A549 (cell line): ENCODE measurements at places on chromosomes 5 and 9.
A peak's percentile ranks its signal among the peaks of the same experiment; 100 is the strongest.

- no peak for DNase-seq
Measured at GRCh38 chr5:93585041-93585766, 2.2 kb downstream of the NR2F1 start.

GRCh38 chr5:172692981-172693380 lies 51.9 kb downstream of the NEURL1B start:
- DNase-seq: no peak

DNA sequence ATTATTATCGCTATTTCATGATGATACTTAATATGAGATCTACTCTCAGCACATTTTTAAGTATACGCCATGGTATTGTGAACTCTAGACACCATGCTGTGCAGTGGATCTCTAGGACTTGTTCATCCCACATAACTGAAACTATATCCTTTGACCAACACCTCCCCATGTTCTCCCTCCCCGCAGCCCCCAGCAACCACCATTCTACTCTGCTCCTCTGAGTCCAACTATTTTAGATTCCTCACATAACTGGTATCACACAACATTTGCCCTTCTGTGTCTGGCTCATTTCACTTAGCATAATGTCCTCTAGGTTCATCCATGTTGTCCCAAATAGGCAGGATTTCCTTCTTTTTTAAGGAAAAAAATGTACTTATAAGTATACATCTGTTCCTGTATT lies 6.6 kb upstream of the TBC1D2 start:
- no peak for DNase-seq

DNA sequence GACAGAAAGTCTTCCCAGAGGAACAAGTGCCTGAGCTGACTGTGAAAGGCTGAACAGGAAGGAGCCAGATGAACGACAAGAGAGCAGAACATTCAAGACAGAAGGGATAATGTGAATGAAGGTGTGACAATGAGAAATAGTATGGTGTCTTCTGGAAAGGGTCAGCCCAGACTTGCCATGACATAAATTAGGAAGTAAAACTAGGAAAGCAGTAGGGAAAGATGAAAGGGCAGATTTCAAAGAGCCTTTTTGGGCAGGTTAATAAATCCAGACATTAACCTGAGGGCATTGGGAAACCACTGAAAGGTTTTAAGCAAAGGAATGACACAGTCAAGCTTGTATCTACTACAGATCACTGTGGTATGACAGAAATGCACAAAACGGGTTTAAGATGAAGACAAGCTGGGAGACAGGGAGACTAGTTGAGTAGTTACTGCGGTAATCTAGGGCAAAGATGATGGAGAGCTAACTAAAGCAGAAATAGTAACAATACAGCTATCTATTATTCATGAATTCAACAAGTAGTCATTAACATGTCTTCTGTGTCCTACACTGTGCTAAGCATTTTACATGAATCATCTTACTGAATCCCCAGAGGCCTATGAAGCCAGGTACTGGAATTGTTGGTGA lies 580.9 kb upstream of the WWC1 start:
- DNase-seq: no peak

GRCh38 chr5:8825139-8825757 lies 720.6 kb downstream of the SEMA5A start:
- DNase-seq: no peak

- DNase-seq: no peak
Measured at GRCh38 chr9:87108661-87109060, 161.4 kb upstream of the GAS1 start.

GRCh38 chr5:24923400-24923799 lies 278.6 kb upstream of the CDH10 start:
- DNase-seq: no peak

DNA sequence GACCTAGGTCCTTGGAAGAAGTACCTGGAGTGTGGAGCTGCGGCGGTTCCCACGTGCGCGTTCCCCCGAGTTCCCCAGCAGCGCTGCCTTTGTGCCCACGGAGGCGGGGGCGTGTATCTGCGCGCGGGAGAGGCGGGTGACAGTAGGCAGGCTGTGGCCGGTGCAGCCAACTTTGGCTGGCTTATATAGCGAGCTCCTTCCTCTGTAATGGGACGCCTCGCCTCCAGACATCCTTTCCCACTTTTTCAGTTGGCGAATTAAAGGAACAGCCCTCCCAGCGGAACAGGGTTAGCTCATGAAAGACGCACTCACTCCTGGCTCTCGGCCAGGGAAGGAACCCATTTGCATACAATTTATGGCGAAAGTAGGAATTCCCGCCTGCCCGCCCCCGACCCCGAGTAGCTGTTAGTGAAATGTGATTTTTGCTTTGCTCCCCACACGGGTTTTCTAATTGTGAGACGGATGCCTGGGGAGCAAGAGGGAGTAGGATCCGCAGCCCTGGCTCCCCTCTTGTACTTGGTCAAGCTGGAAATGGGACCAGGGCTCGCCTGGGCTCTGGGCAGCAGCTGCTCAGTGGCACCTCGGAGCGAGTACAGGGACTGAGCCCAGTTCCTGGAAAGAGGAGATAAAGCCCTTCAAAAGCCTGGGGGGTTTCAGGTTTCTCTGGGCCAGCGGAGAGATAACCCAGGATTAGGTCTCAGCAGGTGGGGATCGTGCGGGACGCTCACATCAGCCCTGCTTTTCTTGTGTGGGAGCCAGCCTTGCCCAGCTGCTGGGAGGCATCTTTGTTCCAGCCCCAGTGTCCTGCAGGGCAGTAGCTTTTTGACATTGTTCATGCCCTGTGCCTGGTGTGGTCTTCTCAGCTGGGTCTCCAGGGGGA lies at the start of gene TNC:
Gene TNC (minus strand): TSS at position 159 of the 880 bp plus-strand sequence. CDS start 27,139 bp downstream, outside the sequence.
- peak; percentile 45 for DNase-seq

DNA sequence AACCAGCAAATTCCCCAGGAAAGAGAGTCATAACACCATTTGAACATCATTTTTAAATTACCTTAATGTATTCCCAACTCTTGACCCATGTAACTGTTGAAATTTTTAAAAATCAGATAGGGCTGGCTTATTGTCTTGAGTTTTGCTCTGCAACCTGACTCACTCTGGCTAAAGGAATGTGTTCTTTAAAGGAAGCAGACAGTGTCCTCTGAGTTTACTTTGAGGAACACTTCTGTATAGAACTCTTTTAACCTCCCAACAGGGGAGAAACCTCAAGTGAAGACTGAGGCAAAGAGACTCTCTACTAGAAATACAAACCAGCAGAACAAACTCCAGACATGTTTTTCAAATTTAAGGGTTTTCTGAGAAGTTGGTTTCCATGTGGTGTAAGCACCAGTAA lies 248.9 kb downstream of the CWC27 start:
- DNase-seq: no peak

GRCh38 chr5:141001844-141002604 lies 35.7 kb downstream of the PCDHAC2 start:
- DNase-seq: peak; percentile 33

DNA sequence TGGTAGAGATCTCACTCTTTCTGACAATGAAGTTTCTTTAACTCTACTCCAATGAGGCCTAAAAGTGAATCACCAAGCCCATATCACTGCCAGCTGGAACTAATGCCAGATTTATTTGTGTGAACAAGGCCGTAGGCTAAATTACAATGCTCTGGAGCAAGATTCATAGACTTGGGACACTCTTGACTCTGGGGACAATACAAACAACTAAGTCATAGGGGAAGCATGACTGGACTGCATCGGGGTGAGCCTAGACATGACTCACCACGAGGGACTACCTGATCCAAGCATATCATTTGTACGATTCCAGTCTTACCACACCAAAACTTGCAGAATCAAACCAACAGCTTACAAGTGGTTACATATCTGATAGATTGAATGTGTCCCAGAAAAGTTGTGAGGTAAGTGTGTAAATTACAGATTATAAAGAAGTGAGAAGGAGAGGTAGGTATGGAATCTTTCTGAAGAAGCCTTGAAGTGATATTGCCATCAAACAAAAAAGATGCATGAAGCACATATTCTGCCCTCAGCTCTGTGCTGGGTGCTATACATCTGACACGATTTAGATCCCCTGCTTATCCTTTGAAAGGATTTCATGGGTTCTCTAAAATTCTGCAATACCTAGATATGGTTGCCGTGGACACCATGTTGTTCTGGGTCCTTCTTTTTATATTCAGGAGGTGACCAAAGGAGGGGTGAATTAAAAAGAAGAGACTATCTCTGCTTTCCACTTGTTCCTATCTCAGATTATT lies 199.3 kb upstream of the PDE4D start:
- DNase-seq: peak; percentile 38

- no peak for DNase-seq
Measured at GRCh38 chr5:53418826-53419658, 61.4 kb upstream of the FST start.

- DNase-seq: no peak
Measured at GRCh38 chr9:95953986-95954385, 78.5 kb downstream of the ERCC6L2 start.

DNA sequence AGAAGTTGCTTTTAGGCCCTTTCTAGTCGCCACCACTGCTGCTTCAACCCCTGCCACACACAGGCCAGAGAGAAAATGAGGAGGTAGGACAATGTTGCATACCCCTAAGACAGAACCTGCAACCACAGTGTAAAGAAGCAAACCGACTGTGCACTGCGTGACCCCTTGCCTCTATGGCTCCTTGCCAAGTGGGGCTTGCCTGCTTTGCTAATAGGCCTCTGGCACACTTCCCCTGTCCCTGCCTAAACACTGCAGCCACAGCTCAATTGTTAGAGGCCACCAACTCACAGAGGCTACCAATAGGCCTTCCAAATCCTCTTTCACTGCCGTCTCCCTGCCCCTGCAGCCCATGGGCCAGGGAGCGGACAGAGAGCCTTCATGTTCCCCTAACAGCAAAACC lies 280.1 kb downstream of the CDH10 start:
- no peak for DNase-seq

DNA sequence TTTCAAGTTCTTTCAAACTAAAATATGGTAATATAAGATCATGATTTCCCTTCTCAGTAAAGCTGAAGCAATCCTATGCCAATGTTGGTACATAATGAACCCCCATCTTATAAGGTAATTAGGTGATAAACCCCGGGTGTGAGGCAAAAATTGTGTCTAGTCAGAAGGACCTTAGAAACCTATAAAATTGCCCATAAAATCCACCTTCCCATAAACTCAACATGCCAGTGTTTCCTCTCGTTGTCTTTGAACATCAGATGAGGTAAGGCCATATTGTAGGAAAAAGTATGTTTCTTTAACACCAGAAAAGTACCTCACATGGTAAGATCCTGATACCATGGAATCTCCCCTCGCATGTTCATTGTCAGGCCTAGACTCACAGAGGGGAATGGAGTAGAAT lies 43.3 kb downstream of the SNCAIP start:
- DNase-seq: no peak

GRCh38 chr5:9781890-9782289 lies 151.7 kb upstream of the TAS2R1 start:
- no peak for DNase-seq

- DNase-seq: no peak
Measured at GRCh38 chr5:133962801-133963476, 5.5 kb downstream of the C5orf15 start.

DNA sequence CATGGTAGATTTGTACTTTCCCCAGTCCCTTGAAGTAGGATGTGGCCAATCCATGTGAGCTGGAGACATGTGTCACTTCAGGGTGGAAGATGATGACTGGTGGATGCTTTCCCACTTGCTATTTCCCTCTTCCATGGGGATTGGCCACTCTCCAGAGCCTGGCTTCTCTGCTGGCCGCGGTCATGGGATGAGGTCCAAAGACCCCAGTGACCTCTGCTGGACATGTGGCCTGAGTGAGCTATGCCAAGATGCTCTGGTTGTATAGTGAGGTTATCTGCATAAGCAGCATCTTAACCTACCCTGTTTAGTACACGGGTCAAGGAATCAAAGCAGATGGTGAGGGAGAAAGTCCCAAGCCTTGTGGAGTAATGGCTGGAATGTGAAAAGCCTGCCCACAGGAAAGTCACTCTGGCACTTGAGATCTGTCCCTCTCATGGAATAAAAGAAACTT lies 47.1 kb downstream of the SH3PXD2B start:
- no peak for DNase-seq
